ENCODE measurements at places on chromosomes 12 and 14.

DNA sequence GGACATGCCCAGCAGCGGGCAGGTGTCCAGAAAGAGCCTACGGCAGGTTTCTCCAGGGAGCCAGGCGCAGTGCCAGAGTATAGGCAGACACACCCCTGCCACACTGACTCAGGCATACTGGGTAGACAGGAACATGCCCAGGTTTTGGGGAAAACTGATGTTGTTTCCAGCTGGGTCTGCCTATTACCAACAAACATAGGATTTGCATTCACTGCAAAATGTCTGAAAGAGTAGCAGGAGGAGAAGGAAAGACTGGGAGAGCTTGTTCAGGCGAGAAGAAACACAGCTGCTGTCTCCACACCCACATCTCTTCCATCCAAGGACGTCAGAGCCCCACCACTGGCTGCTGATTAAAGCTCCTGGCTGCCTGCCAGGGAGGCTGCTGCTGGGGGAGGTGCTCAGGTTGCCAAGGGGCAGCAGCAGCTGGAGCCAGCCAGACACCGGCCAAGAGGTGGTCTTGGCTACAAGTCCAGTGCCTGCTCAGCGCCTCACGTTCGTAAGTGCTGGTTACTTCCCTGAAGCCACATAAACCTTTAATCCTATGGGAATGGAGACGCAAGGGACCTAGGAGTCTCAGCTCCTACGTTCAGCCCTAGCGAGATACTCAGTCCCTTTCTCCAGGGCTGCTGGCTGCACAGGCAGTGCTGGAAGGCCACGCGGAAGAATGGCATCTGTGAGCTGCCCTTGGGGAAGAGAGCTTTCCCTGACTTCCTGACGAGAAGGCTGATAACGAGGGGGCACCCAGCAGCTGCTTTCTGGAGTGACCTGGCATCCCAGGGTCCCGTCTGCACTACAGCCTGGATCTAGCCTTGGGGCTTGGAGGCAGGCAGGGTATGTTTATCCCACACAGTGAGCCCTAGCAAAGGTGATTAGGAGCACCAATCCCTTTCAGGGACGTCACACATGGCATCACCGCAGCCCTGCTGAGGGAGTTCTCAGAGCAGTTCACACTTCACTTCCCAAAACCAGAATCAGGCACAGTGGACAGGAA lies 58.1 kb downstream of the PLEKHG3 start:
- peak; percentile 93 for DNase-seq

- DNase-seq, result peak; percentile 56
Measured at GRCh38 chr12:122127839-122128238, 46.2 kb downstream of the IL31 start.

DNA sequence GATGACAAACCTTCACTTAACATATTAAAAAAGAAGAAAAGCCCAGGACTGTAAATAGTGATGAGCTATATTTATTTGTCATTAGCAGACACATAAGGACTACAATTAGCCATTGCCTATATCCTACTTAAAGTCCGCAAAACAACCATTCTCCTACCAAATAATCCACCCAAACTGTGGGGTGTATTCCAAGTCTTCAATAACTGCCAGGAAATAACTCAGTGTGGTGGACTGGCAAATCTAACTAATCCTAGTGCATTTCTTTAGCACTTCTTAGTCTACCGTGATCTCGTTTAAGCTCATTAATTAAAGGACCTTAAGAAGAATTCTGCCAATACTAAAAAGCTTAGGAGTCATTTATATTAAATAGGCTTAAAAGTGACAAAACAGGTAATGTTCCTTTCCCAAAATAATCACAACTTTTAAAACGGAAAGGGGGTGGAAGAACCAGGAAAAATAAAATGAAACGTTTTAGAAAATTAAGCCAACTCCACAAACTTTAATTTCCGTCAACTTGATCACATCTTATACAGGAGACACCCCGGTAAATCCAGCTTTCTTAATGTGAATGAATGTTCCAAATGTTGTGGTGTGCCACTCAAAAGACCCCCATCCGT lies 1.8 kb downstream of the NOVA1 start:
- DNase-seq, result no peak

GRCh38 chr14:23478109-23478759 lies 8.7 kb downstream of the NGDN start:
- peak; percentile 32 for DNase-seq

DNA sequence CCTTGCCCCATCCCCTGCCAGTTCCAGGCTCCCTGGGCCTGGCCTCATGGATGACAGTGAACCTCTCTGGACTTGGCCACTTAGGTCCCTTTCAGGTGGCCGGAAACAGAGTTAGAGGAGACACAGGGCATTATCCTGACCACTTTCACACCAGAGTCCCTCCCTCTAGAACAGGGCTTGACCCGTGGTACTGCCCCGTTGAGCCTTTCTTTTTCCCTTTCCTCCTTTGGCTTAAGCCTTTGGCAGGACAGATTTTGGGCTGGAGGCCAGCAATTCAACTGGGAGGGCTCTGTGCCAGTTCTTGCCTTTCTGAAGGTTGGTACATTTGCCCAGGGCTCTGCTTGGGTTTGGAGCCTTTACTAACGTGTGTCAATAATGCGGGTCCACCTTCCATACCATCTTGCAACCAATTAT lies 22.8 kb downstream of the TPCN1 start:
- peak; percentile 49 for DNase-seq

- DNase-seq, result no peak
Measured at GRCh38 chr12:93306636-93307035, 71.1 kb upstream of the NUDT4 start.

- DNase-seq, result peak; percentile 72
Measured at GRCh38 chr14:24059841-24060388, 8.1 kb downstream of the CARMIL3 start.

DNA sequence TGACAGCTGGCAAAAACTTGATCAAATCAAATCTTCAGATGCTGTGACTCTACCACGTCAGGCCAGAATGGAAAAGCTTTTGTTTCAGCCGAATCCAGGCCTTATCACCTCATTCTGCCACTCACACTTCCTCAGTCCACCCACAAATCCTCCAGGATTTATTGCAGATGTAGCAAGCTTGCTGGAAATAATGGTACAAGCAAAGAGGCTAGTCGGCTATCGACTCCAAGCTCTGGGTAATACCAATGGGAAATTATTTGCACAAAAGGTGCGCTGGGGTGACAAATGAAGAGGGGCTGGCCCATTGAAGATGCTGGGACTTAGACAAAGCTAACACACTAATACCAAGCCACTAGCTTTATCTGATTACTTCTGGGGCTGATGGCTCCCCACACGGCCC lies 250.5 kb downstream of the ASCL1 start:
- DNase-seq, result no peak

GRCh38 chr12:111445726-111446581 lies 40.2 kb downstream of the SH2B3 start:
- peak; percentile 45 for DNase-seq

DNA sequence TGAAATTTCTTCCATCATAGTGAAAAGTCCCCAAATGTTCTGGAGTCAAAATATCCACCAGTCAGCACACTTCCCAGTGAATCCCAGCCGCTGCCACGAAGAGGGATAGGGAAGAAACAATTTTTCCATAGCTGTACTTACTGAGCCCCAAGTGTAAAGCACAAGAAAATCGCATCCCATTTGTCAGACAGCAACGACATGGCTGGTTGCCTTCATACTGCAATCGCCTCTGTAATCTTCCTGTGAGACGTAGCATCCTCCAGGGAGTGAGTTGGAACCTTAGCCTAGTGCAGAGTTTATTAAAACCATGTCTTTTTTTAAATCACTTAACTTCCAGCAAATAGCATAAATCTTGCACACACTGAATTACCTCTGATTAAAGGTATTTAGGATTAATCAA lies 56.8 kb downstream of the GNG2 start:
- no peak for DNase-seq

DNA sequence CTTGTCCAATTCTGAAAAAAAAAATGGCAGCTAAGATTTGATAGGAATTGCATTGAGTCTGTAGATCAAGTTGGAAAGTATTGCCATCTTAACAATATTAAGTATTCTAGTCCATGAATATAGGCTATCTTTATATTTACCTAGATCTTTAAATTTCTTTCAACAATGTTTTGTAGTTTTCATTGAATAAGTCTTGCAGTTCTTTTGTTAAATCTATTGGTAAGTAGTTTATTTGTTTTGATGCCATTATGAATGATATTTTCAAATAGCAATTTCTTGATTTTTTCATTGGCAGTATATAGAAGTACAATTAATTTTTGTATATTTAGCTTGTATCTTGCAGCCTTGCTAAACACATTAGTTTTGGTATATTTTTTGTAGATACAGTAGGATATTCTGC lies 71.6 kb downstream of the SYNE2 start:
- DNase-seq, result no peak

GRCh38 chr12:131203666-131204415 lies 250.1 kb downstream of the ADGRD1 start:
- no peak for DNase-seq

- no peak for DNase-seq
Measured at GRCh38 chr14:55691659-55692058, 111.7 kb downstream of the KTN1 start.

- no peak for DNase-seq
Measured at GRCh38 chr12:15966426-15966825, 55.3 kb downstream of the DERA start.

DNA sequence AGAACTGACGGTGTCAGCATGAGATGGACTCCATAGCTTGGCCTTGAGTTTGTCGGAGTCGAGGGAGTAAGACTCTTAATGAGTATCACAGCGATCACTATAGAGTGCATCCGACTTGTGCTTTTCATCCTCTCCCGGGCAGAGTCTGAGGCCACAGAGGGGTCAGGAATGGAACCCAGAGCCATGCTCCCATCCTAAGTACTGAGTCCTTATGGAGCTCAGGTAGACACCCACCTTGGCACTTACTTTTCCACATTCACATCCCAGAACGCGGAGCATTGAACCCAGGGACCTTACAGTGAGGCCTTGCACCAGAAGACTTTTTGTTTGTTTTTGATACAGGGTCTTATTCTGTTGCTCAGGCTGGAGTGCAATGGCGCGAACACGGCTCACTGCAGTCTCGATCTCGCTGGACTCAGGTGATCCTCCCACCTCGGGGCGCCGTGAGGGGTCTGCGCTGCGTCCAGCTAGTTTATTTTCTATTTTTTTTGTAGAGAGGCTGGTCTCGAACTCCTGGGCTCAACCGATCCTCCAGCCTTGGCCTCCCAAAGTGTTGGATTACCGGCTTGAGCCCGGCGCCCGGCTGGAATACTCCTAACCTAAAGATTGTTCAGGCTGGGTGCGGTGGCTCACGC lies 719 bp upstream of the SRSF9 start:
- DNase-seq, result no peak

- peak; percentile 54 for DNase-seq
Measured at GRCh38 chr14:101371799-101372793, 189.2 kb upstream of the DIO3 start.

GRCh38 chr12:16359512-16360491 lies 12.4 kb downstream of the MGST1 start:
- no peak for DNase-seq

DNA sequence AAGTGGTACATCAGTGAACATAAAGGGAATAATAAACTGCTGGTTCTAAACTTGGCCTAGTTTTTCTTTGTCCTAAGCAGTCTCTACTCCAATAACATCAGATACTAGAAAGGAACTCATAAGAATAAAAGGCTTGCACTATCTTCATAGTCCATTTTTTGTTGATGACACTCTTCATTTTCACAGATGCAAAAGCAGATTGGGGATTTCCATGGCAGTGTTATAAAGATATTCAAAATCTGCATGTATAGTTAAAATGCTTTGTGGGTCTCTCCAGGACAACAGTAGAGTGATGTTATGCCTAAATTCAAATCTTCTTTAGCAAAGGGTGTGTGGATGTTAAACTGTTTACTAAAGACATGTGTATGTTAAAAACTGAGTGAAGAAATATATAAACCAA lies 745.8 kb downstream of the TRHDE start:
- no peak for DNase-seq

- no peak for DNase-seq
Measured at GRCh38 chr14:77011245-77011644, 17.3 kb downstream of the IRF2BPL start.

- DNase-seq, result no peak
Measured at GRCh38 chr12:24853588-24853987, 95.3 kb downstream of the BCAT1 start.

DNA sequence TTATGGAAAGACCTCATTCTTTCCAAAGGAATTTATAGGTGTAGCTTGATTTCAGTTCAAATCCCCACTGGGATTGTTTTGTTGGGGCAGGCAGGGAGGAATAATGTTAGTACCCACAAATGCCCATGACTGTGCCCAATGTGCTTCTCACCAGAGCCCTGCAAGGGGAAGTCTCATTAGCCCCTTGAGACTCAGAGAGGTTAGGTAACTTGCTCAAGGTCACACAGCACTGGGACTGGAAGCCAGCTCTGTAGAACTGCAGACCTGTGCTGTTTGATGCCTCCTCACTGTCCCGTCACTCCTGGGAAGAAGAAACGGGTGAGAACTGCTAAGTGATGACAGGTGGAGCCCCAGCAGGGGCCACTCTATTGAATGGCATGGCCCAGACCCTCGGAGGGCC lies 8.9 kb downstream of the ANKRD9 start:
- DNase-seq, result no peak

- no peak for DNase-seq
Measured at GRCh38 chr12:2396448-2396871, 343.7 kb downstream of the CACNA1C start.

DNA sequence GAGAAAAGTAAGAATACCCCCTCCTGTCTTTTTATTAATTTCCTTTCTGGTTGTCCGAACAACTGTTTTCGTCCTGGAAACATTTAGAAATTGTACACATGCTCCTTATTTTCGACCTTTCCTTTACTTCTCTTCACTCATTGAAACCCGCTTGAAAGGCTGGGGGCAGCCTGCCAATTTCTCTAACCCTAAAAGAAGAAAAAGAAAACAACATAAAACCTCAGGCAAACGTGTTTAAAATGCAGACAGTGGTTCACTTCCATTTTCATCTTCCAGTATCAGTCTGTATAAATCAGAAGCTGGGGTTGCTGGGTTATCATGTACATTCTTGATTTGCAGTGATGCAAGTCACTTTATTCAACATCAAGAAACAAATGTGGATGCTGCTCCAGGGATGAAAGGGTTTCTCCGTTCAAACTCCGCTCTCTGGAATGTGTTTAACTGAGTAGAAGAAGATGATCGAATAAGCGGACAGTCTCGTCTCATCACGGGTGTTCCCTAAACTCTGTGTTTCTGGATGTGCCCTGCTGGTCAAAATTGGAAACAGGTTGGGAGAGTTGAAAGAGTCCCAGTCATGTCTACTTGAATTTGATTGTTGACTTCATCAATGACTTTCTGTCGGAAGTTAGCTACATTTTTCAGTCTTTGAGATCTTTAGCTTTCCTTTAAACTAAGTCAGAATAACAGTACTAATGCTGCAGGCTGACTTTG lies 1042.2 kb downstream of the BCL11B start:
- DNase-seq, result no peak

DNA sequence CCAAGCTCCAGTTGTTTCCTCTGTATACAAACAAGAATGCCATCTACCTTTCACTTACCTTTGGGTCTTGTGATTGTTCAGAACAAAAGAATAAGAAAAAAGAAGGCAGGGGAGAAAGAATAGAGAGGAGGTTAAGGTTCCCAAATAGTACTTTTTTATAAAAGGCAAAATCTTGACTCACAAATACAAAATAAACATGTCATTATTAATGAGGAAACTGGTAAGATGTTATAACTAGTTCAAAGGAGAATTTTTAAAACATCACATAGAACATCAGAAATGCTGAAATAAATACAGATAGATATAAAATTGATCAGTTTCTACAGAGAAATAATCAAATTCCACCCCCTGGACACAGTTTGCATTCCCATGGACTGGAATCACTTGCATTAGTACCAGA lies 446.7 kb upstream of the CCDC196 start:
- DNase-seq, result no peak

All from osteoblast (primary cell).